Activated T-helper 1 cell treated with anti-CD3 and anti-CD28 coated beads, Interleukin-2, amount 50 U/mL, for 16 hours (primary cell): ENCODE measurements at places on chromosomes 16 and 17.

- DNase-seq = no peak
Measured at GRCh38 chr16:30565526-30565925, 6.0 kb downstream of the ZNF688 start.

GRCh38 chr16:23670137-23670776 lies 8.4 kb upstream of the PLK1 start:
- no peak for DNase-seq

DNA sequence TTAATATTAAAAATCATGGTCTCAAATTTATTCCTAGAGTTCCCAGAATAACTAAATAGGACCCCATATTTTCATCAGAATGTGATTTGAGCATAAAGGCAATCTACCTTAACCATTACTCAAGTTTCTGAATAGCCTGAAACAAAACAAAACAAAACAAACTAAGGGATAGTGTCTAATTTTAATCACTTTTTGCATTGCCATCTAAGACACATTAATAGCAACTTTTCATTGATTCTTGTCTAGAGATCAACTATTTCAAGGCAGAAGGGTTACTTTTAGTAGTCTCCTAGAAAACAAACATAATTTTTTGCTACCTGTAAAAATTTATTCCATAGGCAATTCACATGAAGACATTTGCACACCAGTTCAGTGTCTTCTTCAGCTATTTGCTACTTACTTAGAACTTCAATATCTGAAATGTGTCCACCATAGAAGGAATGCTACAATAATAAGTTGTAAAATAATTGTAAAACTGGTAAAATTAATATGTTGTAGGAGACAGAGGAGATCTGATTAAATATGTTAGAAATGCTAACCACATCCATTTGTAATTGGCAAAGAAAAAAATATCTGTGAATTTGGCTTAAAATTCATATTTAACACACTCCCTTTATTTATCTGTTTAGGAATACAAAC lies 94.7 kb downstream of the SKAP1 start:
- DNase-seq = no peak

- no peak for DNase-seq
Measured at GRCh38 chr17:55710829-55711496, 11.7 kb downstream of the TMEM100 start.

- DNase-seq = no peak
Measured at GRCh38 chr17:18324140-18325050, 9.3 kb downstream of the SMCR8 start.

GRCh38 chr17:12664894-12665262 lies 812 bp upstream of the MYOCD start:
- no peak for DNase-seq

DNA sequence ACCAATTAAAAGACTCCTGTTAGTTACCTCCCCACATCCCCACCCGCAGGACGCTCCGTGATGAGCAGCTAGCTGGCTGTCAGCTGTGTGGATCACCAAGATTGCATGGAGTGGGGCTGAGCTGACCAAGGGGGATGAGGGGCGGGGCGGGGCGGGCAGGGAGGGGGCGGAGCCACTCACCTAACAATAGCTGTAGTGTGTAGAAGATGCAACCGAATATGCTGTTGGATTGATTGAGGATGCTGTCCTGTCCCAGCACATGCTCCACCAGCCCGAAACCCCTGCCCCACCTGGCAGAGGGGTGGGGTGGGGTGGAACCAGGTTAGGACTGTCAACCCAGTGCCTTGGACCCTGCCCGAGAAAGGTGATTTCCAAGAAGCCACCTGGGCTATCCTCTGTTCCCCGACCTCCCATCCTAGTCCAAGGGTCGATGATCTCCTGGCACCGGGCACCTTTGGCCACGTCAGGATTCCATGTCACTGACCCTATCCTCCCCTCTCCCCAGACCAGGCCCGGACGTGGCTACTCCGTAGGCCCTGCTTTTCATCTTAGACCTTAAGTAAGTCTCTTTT lies 1.4 kb downstream of the VKORC1 start:
- no peak for DNase-seq

DNA sequence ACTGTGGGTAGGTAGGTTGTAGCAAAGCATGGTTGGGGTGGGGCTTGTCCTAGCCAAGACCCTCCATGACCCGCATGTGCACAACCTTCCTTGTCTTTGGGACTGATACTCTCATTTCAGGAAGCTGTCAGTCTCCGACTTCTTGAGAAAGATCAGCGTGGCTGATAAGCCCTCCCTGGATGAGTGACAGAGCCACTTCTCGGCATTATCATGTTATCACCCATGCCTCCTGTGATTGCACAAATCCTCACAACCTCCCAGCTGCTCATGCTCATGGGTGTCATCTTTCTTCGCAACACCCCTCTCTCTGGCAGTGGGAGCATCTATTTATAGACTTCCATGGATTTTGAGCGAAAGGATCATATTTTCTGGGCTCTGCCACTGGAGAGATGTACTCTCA lies 314.2 kb downstream of the FOXL1 start:
- DNase-seq = no peak

DNA sequence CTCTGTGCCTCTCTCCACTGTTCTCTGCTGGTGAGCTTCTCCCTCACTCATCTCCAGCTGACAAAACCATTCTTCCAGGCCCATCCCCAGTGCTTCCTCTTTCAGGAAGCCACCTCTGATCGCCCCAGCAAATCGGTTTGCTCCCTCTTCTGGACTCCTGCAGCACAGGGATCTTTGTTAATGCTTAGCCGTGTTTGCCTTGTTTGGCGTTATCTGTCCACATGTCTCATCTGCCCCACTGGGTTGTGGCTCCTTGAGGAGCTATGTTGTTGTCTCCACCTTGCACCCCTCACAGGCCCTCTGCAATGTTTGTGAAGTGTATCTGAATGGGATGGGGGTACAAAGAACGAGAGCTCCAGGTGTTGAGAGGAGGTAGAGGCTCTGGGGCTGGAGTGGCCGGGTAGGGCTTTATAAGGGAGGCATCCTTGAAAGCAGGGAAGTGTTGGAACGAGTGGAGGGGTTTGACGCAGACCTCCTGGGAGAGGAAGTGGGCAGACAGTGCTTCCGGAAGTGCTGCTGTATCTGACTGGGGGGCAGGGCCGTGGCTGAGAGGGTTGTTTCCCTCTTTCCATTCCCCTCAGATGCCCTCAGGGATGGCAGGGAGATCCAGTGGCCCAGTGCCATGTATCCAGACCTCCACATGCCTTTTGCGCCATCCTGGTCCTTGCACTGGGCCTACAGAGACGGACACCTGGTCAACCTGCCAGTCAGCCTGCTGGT lies 27.8 kb downstream of the CASKIN2 start:
- DNase-seq = no peak

- DNase-seq = no peak
Measured at GRCh38 chr17:37086334-37086733, 137.6 kb downstream of the AATF start.

- DNase-seq = no peak
Measured at GRCh38 chr16:57106767-57107166, 14.4 kb downstream of the CPNE2 start.

DNA sequence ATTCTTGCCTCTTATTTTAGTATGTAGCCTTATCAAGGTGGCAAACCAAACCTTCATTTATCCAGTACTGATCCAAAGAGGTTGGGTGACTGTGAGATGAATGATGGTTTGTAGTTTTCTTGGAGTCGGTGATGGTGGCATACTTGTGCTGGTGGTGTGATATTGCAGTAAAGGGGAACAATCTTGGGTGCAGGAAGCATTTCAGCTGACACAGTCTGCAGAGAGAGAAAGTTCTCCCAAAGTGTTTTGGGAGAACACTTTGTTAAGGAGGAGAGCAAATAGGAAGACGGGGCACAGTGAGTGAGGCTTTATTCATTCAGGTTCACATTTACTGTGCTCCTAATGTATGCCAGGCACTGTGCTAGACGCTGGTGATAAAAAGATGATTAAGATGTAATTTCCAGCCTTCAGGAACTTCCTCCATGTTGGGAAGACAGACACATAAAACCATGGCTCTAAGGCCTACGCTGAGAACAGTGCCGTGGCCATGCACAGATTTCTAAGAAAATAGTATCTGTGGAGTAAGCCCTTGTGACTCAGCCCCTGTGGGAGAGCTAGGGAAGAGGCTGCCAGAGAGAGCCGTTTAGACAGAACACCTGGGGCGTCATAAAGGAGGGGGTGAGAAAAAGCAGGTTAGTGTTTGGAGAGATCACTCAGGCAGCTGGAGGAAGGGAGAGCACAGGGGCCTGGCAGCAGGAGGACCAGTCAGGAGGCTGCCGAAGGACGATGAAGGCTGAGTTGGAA lies 13.8 kb downstream of the HEATR3 start:
- DNase-seq = no peak

DNA sequence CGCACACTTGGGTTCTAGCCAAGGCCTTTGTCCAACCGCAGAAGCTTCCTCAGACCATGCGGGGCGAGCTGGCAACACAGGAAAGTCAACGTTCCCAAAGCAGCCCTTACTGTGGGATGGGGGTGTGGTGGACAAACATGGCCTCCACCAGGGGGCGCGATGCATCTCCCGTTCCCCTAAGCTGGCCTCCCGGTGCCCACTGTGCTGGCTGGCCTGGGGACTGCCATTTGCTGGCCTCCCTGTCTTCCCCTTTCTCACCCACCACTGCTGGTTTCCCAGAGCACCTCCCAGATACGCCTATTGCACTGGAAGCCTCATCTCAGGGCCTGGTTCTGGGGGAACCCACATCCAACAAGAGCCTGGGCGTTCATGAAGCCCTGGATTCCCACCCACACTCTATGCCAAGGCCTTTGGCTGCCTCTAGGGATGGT lies 145.3 kb downstream of the IRF8 start:
- DNase-seq = no peak

DNA sequence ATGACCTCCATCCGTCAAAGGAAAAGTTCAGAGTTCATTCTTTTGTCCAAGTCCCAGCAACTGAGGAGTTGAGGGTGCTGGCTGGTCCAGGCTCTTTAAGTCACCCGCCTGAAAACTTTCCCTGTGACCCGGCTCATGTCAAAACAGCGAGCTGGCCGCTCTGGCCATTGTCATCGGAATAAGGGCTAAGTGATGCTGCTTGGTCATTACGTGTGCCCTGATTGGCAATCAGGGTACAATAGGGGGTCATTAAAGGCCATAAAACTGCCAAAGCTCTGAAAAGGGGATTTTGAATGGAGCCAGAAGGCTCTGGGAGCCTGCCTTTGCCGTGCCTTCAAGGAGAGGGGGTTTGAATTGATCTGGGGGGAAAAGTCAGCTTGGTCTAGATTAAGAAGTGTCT lies 88.5 kb upstream of the IRX3 start:
- DNase-seq = no peak

DNA sequence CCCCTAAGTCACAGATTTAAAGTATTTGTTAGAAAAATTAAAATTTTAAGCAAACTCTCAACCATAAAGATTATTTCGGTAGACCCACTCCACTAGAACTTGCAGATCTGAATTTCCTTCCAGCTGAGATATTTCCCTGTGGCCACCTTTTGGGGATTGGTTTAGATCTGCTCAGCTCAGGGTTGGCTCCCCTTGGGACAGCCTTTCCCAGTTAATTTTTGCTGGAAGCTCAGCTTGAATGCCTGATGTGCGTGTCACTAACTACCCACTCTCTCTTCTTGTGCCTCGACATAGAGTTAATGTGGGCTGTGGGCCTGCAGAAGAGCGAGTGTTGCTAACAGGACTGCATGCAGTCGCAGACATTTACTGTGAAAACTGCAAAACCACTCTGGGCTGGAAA lies 57.6 kb downstream of the YPEL2 start:
- DNase-seq = no peak

GRCh38 chr16:56929639-56930038 lies 2.3 kb upstream of the HERPUD1 start:
- DNase-seq = no peak

DNA sequence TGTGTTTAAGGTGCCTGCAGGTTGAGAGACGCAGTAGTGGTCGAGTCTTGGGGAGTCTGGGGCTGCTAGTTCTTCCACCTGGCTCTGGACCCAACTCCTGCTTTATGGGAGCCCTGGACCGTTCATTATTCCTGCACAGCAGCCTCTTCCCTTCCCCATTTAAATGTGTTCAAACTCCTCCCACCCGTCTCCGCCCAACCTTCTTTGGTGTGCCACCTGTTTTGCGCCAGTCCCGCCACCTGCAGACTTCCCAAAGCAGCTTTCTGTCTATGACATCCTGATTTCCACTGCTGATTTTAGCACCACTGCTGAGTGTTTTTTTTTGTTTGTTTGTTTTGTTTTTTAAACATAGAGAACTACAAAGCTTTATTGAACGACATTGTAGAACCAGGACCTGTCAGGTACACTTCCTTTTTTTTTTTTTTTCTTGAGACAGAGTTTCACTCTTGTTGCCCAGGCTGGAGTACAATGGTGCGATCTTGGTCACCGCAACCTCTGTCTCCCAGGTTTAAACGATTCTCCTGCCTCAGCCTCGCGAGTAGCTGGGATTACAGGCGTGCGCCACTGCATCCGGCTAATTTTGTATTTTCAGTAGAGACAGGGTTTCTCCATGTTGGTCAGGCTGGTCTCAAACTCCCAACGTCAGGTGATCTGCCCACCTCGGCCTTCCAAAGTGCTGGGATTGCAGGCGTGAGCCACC lies 12.8 kb downstream of the ADORA2B start:
- DNase-seq = no peak

DNA sequence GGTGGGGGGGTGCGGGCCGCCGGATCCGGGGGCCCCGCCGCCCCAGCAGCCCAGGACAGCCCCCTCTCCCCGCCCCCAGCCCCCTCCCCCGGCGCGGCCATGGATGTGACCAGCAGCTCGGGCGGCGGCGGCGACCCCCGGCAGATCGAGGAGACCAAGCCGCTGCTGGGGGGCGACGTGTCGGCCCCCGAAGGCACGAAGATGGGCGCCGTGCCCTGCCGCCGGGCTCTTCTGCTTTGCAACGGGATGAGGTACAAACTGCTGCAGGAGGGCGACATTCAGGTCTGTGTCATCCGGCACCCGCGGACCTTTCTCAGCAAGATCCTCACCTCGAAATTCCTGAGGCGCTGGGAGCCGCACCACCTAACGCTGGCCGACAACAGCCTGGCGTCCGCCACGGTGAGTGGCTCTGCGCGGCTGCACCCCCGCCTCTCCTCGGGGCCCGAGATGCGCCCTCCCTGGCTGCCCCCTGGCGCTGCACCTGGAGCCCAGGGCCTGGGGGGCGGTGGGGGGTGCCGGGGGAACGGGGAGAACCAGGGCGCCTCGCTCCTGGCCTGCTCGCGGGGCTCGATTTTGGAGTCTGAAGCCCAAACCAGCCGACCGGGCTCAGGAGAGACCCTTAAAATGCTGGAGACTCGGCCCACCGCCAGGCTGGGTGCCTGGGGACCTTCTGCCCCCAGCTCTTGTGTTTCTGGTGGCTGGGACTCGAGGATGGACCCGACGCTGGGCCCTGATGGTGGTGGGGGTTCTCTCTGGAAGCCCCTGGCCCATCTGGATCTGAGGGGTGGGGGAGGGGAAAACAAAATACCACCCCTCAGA lies 744 bp downstream of the CMIP start:
- no peak for DNase-seq

DNA sequence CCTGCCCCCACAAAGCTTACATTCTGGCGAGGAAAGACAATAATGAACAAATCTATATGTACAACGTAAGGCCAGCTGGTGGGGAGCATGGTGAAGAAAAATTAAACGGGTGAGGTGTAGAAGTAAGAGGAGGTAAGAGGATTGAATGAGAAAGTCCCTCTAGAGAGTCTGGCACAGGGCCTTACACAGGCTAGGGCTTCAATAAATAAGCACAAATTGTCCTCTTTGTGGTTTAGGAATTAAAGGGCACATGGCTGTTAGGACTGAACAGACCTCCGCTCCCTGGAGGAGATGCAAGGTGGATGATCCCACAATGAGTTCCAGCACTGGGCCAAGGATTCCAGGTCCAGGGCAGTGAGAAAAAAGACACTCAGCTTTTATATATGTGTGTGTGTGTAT lies 43.1 kb upstream of the HAPSTR1 start:
- DNase-seq = no peak

- no peak for DNase-seq
Measured at GRCh38 chr16:1961651-1962067, 2.3 kb downstream of the NDUFB10 start.

GRCh38 chr17:81328489-81328888 lies 33.4 kb upstream of the SLC38A10 start:
- DNase-seq = no peak
